Activated T-cell treated with anti-CD3 and anti-CD28 coated beads for 24 hours (primary cell): ENCODE measurements at places on chromosomes 3 and 15.

DNA sequence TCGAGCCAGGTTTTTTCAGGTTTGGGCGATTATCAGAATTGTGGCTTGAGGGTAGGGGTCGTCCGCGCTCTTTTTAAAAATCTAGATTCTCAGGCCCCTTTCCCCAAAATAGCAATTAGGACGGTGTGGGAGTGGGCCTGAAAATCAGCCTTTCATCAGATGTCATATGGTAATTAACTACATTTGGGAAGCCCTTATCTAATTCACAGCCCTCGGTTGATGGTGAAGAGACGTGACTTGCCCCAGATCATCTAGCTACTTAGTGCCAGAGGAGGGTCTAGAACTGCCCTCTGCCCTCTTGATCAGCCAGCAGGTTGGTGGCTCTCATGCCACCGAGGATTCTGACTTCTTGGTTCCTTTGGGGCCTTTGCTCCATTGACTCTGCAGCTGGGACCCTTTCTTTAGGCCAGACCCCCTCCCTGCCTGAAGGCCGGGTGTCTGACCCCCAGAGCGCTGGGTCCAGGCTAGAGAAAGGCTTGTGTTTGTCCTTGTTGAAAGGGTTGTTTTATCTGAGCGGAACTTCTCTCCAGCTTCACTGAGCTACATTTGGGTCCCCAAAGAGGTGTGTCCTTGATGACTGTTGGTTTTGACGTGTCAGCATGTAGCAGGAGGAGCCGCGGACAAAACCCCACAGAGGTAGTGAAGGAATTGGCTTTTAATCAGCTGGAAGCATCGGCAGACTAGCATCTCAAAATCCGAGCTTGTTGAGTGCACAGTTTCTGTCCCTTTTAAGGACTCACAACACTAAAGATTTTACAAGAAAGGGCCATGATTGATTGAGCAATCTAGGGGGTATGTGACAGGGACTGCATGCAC lies 857 bp downstream of the AEN start:
- no peak for DNase-seq

DNA sequence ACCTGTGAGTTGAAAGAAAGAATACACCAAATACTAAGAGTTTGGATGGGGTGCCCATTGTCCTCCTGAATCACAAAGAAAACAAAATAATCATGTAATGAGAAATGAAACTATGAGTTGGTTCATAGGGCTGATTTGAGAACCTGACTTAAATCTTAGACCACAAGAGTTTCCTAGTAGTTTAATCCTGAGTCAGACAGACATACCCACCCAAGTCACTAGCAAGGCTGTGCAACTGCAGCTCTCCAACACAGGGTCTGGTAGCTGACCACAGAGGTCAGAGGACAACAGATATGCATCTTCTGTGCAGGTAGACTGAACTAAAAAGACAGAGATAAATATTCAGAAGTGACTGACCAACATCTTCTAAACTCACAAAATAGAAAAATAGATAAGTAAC lies 296.3 kb upstream of the TMCO5A start:
- DNase-seq, result no peak

GRCh38 chr3:64505419-64505818 lies 182.4 kb downstream of the ADAMTS9 start:
- no peak for DNase-seq

DNA sequence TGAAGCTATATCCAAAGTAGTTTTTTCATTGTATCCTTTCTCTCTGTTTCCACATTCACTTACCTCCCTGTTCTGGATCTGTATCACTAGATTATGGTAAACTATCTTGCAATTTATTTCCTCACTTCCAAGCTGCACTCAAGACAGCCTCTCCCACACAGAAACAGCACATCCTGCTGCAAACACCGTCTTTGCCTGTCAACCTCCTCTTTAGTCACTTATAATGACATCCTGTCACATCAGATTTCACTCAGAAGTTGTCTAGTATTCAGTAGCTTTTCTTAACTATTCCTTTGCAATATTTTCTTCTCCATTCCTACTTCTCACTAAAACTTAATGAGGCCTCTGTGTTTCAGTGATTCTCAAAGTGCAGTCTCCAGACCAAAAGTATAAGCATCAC lies 490.8 kb downstream of the IGSF11 start:
- no peak for DNase-seq

DNA sequence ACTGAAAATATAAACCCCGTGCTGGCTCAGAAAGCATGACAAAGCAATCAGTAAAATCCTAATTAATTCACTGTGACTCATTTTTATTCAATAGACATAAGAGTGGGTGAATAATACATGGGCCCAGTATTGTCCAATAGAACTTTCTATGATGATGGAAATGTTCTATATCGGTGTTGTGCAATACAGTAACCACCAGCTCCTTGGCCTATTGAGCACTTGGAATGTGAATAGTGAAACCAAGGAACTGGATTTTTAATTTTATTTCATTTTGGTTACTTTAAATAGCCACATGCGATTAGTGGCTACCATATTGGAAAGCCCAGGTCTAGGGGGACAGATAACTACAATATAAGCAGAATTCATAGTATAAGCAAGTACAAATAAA lies 69.8 kb upstream of the PPP2R3A start:
- DNase-seq, result no peak

GRCh38 chr3:187017511-187018230 lies 87.3 kb downstream of the ST6GAL1 start:
- DNase-seq, result no peak

DNA sequence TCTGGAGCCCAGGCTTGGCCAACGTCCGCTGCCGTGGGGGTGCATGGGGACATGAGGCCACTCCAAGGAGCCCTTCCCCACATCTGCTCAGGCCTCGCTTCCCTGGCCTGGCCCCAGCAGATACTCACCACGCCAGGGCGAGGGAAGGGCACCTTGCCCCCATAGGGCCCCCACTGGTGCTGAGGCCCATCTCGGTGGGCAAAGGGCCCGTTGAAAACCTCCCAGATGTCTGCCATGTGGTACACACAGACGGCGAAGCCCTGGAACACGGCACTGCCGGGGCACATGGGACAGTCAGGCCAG lies 4.7 kb downstream of the SEMA3G start:
- DNase-seq, result no peak

GRCh38 chr15:56639631-56640030 lies 93.7 kb downstream of the ZNF280D start:
- DNase-seq, result no peak

GRCh38 chr3:46874430-46874829 lies 3.1 kb upstream of the PTH1R start:
- DNase-seq, result no peak

DNA sequence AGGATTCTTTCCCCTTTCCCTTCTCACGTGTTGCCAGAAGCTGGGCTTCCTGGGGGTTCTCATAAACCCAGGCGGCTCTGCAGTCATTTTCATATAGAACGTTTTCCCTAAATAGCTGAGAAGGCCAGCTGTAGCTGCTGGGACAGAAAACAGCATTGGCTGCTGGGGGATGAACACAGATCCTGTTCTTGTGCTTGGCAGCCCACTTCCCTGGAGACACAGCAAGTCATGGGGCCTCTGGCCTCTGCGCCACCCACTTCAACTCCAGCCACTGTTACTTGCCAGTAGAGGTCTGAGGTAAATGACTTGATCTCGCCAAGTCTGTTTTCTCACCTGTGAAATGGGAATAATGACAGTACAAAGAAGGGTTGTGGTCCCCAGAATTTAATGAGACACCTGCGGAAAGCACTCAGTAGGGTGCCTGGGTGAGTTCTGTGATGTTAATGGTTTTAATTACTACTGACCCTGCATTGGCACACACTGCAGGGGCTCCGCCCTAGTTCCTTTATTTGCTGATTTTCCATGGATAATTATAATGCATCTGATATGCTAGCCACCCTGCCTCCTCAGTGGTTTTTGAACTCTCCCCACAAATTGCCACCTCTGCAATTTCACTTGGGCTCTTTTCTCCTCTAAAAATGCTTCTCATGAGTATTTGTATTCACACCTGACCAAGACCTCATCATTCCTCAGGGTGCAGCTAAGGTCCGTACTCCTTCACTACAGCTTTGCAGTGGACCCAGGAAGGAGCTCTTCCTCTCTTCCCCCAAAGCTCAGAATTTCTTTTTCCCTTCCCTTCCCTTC lies 274.7 kb downstream of the RPLP1 start:
- no peak for DNase-seq

- DNase-seq, result no peak
These were observed 431.4 kb downstream of the PDCD6IP start for GRCh38 chr3:34229876-34230275.

DNA sequence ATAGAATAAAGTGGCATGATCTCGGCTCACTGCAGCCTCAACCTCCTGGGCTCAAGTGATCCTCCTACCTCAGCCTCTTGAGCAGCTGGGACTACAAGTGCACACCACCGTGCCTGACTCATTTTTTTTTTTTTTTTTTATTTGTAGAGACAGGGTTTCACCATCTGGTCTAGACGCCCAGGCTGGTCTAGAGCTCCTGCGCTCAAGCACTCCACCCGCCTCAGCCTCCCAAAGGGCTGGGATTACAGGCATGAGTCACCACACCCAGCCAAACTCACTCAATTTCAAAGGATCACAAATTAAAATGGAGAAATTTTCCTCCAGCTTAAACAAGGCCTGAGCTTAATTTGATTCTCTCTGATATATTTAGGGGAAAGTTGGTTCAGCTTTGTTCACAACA lies 27.3 kb upstream of the NMB start:
- DNase-seq, result no peak

GRCh38 chr3:53198256-53198977 lies 37.4 kb downstream of the PRKCD start:
- DNase-seq, result no peak

DNA sequence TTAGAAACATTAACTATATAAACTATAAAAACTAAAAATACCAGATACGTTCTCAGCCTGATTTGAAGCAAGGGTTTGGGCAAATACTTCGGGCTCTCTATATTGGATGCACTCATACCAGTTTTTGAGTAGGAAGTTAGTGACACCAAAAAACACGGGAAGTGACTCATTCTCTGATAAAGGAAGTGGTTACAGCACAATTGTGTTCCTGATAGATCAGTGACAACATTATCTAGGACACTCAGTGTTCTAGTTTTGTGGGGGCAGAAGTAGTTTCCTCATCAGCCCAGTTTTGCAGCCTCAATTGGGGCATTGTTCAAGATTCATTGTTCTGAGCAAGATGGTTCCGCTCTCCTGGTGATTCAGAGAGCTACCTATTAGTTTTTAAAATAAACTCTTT lies 469.6 kb upstream of the DPPA4 start:
- peak; percentile 33 for DNase-seq

DNA sequence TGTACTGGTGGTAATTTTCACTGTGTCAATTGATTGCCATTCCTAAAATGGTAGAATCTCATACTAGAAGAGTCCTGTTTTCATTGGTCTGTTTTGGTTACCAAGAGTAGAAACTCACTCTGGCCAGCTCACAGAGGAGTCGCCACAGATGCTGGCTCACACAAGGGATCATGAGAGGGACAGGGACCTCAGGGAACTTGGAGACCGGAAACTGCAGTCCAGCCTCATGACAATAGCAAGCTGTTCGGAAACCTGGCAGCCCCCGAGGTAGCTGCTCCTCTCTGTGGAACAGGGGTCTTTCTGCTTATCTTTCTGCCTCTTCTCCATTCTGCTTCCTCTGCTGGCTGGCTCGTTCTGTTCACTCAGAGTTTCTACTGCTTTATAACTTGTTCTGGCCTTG lies 192.9 kb downstream of the PLCL2 start:
- no peak for DNase-seq

- no peak for DNase-seq
These were observed 74.0 kb upstream of the PLCL2 start for GRCh38 chr3:16810593-16811367.

DNA sequence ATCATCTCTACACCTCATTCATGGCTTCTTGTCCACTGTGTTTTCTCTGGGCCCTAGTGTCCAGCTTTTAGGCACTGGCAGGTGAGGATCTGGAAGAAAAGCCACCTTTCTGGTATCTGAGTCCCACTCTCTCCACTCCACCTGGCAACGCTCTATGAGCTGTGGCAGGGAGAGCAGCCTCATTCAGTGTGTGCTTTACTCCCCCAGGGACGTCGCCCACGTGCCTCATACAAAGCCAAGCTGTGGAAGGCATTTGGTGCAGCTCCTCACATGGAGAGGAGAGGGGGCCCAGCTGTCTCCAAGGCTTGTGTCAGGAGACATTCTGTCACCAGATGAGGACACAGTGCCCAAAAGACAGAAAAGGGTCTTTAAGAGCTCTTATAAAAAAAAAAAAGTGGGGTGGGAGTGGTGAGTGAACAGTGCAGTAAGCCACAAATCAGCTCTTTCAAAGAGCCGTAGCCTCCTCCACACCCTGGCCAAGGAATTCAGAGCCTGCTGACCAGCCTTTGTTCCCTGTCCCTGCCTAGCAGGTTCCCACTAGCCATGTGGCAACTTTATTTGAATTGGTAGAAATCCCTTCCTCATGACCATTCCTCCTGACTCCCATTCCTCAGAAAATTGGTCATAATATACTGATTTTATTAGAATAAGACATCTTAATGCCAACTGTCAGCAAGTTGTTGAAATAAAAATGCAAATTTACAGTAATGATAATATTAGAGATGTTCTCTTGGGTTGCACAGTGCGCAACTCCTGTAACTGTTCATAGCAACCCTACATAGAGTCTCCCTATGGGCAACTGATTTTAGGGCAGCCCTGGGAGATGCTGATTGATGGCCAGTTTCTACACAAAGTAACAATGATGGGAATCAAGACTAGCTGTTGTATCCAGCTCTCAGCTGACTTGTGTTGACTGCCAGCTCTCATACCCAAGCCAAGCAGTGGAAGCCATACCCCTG lies 29.5 kb downstream of the GALNT15 start:
- DNase-seq, result no peak

DNA sequence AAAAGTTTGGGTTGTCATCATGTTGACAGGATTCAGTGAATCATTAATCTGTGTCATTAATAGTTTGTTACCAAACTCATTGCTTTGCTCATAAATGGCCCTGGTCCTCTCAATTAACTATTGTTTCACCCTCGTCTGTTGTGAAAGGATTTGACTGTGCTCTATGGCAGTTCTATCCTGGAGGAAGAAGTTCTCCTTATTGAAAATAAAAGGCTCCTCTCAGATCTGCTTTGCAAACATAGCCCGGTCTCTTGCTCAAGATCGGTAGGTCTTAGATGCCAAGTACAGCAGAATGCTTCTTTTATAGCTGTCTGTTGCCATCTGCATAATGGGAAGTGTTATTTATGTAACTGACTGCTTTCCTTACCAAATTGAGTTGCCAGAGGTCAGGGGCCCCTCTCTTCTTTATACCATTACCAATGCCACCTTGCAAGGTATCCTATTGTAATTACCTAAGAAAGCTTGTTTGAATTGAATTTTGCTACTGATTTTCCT lies 146.5 kb downstream of the EBLN2 start:
- DNase-seq, result no peak

- no peak for DNase-seq
These were observed 196.3 kb downstream of the FNDC3B start for GRCh38 chr3:172235698-172236097.

DNA sequence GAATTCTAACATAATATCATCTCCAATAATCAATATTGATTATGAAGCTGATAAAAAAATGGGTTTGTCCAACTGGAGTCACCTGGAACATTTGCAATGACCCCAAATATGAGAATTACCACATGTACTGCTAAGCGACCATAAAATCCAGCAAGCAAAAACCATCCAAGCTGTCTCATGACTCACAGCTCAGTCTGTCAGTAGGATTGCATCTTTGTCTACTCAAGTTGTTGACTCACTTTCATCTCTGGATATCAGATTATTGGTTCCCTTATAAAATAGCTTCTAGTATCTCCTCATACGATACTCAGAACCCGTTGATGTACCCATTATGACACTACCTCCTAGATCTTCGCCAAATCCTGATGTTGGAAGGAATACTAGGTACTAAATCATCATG lies 209.8 kb upstream of the ATP11B start:
- no peak for DNase-seq

- no peak for DNase-seq
These were observed 293.7 kb upstream of the GRM7 start for GRCh38 chr3:6567241-6567640.

GRCh38 chr15:83215306-83215705 lies 7.7 kb upstream of the HDGFL3 start:
- no peak for DNase-seq
